ENCODE measurements at places on chromosomes 1 and 21. TPM values are rescaled to one million over a fixed set of nuclear protein-coding genes. Genes with fewer than 3 reads are reported as not detected.

DNA sequence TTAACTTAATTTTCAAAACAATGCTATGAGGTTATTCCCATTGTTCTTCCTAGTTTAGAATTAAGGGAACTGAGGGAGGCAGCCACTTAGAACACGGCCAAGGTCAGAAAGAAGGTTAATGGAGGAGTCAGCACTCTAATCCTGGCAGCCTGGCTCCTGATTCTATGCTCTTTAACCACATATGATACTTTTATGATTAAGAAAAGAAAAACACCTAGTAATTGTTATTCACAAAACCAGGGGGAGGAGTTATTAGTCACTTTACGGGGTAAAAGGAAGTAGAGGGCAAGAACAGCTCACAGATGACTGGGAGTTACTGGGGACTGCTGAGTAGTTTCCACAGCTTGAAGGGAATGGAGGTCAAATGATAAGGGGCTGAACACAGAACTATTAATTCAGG, 38.6 kb downstream of the GADD45A start:
- no peak for DNase-seq

- DNase-seq: no peak
These were observed 106.9 kb upstream of the F3 start for GRCh38 chr1:94648225-94649007.

DNA sequence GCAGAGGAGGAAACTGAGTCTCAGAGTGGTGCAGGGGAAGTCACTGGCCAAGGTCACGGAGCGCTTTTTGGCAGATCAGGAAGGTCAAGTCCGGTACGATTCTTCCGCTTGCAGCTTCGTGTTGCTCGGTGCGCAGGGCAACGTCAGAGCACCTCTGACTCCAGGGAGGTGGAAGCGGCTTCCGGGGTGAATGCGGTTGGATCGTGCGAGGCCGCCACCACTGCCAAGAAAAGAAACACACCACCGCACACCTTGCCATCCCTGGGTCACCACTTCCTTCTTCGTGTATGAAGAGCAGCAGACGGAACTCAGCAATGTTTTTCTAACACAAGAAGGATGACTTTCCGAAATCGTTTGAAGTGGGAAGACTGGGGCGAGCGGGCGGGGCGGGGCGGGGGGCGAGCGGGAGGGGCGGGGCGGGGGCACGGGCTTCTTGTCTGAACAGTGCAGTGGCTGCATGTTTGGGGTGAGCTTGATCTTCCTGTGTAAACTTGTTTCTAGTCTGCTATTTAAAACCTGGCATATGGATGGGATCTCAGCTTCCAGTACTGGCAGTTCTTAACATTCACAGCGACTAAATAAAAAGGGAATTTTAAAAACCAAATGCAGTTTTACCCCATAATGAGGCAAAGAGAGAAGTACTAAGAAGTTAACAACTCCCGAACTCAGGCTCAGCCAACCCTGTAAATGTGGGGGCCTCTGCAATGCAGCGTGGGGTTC, 300.0 kb downstream of the RRAGC start:
- no peak for DNase-seq

DNA sequence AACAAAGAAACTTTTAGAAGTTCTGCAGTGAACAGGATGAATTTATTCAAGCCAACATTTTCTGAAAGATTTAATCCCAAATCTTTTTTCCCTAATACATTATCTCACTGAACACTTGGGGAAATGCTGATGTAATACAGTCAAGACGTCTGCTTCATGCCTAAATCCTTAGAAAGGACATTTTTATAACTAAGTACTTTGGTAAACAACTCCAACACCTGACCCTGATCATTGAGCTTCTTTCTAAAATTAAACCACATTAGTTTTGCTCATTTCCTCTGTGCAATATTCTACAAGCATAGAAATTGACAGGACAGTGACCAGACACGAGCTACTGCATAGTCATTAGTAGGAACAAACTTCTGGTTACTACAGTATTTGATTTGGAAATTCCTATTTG, 183.5 kb downstream of the TPR start:
- DNase-seq: no peak

- DNase-seq: no peak
These were observed 8.0 kb upstream of the TP53BP2 start for GRCh38 chr1:223853748-223854147.

- DNase-seq: no peak
These were observed 7.0 kb downstream of the SOD1 start for GRCh38 chr21:31666445-31667010.

DNA sequence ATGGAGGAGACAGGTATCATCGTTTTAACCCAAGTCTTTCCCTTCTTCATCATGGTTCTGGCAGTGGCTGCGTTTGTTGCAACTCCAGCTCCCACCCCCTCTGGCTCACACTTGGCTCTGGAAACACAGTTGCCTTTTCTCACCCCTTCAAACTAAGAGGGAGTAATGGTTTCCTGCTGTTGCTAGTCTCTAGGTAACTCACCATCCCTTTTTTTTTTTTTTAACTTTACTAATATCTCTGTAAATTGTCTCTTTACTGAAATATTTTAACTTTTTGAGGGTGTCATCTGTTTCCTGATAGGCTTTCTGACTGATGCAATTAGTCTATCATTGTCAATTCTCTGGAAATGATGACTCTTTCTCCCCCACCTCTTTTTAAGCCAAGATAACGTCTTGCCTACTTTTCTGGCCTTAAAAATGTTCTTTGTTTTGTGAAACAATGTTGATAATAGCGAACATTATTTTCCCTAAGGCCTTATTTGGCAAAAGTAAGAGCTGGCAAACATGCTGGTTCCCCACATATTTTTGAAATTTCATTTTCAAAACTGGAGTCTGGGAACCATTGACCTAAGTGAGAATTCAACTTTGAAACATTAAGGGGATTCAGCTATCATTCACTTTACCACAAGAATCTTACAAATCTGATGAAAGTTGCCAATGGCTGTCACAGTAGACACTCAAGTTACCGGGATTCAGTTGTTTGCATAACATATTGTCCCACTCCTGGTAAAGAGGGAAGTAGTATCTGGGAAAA, 85.3 kb downstream of the LEPR start:
- DNase-seq: no peak

DNA sequence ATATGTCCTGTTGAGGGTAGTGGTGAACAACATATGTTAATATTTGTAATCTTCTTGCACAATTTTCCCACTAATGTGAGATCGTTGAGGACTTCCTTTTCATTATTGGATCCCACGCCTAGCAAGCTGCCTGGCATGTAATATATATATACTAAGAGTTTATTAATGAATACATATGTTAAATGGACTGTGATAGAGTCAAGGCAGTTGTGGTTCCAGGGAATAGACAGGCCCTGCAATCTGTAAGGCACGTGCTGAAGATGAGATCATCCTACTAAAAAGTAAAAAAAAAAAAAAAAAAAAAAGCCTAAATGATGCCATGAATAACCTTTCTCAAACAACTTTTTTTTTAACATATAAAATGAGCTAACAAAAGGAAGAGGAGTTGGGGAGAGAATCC, 28.9 kb downstream of the PLPPR5 start:
- no peak for DNase-seq

DNA sequence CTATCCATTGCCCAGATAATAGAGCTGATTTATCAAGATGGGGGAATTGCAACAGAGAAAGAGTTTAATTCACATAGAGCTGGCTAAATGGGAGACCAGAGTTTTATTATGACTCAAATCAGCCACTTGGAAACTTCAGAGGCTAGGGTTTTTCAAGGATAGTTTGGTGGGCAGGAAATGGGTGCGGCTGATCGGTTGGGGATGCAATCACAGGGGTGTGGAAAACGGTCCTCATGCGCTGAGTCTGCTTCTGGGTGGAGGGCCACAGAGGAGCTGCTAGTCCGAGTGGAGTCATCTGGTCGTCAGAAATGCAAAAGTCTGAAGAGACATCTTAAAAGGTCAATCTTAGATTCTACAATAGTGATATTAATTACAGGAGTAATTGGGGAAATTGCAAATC, 32.0 kb upstream of the FAM89A start:
- no peak for DNase-seq

DNA sequence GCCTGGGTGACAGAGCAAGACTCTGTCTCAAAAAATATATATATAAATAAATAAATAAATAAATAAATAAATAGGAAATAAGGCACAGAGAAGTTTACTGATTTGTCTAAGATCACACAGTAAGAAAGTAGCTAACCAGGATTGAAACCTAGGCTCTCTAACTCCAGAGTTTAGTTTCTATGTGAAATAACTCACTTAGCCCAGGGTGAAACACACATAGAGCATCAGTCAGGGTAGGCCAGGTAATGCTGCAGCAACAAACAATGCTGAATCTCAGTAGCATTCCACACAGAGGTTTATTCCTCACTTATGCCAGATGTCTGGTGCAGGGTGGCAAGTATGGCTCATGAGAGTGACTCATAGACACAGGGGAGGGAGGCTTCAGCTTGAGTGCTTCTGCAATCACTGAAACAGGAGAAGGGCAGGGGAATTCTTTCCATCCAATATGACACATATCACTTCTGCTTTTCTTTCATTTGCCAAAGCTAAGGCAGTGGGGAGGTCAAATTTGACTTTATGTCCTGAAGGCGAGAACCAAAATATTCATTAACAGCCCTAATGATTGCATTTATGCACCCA, 37.1 kb upstream of the KANK4 start:
- no peak for DNase-seq

DNA sequence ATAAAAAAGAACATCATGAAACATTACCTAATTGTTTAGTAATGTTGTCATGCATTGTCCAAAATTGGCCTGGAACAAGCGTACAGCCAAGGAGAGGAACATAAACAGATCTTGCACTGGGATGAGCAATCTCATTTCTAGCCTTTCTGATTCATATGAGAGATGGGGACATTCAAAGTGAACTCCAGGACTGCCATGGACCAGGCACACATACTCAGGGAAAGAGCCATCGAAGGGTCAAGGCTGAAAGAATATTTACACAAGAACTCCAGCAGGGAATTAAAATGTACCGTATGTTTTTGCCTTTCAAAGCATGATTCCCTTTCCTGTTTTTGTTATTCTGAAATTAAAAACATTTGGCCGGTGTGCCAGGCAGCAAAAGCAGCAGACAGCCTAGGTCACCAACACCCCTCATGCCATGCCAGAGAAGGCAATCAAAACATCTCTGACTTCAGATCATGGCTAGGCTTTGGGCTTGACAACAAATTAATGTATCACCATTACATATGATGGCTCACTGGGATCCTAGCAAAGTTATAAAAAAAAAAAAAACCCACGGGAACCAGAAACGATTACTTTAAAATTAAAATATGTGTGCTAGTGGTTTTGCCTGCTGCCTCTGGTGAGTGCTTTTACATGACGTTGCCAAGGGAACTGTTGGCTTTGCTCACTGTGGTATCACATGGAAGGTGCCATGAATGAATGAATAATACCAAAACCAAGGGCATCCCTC, 159.8 kb downstream of the TGFBR3 start:
- DNase-seq: no peak

GRCh38 chr1:32447469-32448185, 17.2 kb upstream of the ZBTB8B start:
- DNase-seq: no peak

GRCh38 chr1:225824533-225824941, 14.6 kb downstream of the EPHX1 start:
- DNase-seq: no peak

DNA sequence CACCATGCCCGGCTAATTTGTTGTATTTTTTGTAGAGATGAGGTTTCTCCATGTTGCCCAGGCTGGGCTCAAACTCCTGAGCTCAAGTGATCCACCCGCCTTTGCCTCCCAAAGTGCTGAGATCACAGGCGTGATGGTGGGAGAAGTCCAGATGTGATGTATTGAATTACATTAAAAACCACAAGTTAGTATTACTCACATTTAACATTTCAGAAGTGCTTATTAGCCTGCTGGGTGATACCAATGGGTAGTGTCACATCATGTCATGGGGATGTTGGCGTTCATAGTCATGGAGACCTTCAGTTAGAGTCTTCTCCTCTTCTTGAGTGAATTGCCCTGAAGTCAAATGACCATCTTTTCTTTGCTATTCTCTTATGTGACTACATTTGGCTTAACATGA, 63.6 kb upstream of the VAMP3 start:
- no peak for DNase-seq

GRCh38 chr1:108817016-108817415, 39.9 kb downstream of the AKNAD1 start:
- no peak for DNase-seq

DNA sequence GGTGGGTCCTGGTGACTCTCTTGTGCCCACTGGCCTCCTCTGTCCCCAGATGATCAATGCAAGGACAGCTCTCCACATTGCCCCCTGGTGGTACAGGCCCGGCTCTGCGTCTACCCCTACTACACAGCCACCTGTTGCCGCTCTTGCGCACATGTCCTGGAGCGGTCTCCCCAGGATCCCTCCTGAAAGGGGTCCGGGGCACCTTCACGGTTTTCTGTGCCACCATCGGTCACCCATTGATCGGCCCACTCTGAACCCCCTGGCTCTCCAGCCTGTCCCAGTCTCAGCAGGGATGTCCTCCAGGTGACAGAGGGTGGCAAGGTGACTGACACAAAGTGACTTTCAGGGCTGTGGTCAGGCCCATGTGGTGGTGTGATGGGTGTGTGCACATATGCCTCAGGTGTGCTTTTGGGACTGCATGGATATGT, 10.8 kb downstream of the ADAMTSL4 start:
- no peak for DNase-seq

GRCh38 chr1:245110406-245110805, 44.4 kb upstream of the KIF26B start:
- no peak for DNase-seq

DNA sequence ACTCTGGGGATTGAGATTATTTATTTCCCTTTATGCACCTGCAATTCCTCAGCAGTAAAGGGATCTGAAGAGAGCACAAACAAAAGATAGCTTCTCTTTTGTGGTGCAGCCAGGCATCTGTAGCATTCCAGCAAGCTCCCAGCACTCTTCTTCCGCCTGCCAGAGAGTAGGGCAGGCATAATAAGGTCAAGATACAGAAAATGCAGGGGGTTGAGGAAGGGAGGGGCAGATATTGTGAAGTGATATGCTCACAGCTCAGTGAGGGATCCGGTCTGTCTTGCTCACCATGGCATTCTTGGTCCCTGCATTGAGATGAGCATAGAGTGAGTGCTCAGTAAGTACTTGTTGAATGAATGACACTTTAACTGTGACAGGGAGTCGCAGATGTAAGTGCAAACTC, 23.9 kb downstream of the FASLG start:
- DNase-seq: no peak

GRCh38 chr1:100943533-100943932, 47.6 kb downstream of the SLC30A7 start:
- DNase-seq: no peak

GRCh38 chr1:185314411-185314810, 2.6 kb downstream of the IVNS1ABP start:
- no peak for DNase-seq

GRCh38 chr1:240044620-240045019, 47.1 kb upstream of the FMN2 start:
- DNase-seq: no peak

GRCh38 chr1:234253732-234254131, 119.5 kb upstream of the COA6 start:
- DNase-seq: no peak

- DNase-seq: no peak
These were observed 369.4 kb downstream of the TBX15 start for GRCh38 chr1:118618618-118619340.

The THEMIS2 gene
- 3.7 TPM for total RNA-seq

The LCE1A gene
- not detected for total RNA-seq

The CHI3L2 gene
- total RNA-seq: not detected

The MX2 gene
- total RNA-seq: not detected

The SLC26A9 gene
- not detected for total RNA-seq

The TNFRSF4 gene
- 0.19 TPM for total RNA-seq

Measured in osteocyte (in vitro differentiated cells).